GM12891 (cell line): ENCODE measurements at places on chromosomes 5 and 9.
A peak's percentile ranks its signal among the peaks of the same experiment; 100 is the strongest.

GRCh38 chr5:122653087-122654017, 121.5 kb upstream of the SNX2 start:
- DNase-seq, result no peak

DNA sequence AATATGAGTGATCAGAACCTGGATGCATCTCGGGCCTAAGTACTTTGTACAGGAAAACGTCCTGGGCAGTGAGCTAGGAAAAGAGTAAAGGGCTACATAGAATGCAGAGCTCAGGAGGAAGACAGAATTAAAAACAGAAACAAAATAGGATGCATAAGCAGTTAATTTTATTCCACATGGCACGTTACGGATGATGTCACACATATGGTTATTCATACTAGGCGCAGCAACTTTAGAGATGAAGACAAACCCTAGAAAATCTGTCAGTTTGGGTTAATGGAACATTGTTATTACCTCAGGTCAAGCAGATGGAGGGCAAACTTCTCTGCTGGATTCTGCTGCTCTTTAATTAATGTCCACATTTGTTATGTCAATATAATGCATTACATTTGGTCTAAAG, 445.4 kb downstream of the ANXA1 start:
- no peak for DNase-seq

DNA sequence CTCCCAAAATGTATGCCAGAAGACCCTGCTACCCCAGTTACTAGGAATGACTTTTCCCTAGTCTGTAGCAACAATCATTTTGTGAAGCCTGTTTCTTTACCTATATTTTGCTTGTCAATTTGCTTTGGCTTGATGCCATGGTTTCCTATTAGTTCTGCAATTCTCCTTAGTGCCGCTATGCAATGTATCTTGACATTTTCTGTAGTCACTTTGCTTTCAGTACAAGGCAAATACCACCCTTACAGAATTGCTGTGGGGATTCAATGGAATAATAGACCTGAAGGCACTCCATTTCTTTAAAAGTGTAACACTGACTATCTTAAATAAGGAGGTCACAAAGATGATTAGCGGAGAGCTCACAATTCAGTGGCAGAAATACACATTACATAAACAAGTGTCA, 291.1 kb downstream of the NR2F1-AS1 start:
- DNase-seq, result no peak

DNA sequence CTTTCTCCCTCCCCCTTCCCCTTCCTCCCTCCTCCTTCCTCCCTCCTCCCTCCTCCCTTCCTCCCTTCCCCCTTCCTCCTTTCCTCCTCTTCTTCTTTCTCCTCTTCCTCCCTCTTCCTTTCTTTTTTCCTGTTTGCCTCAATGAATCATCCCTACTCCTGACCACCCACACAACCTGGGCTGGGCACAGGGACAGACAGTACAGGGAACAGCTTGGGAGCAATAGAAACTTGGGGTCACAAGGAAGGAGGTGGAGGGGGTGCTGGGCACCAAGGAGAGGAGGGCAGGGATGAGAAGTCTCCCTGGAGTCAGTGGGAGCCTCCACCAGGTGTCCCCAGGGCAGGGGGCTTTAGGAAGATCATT, 5.0 kb downstream of the TTC16 start:
- no peak for DNase-seq

GRCh38 chr5:148788636-148789035, 37.8 kb upstream of the ADRB2 start:
- DNase-seq, result no peak

DNA sequence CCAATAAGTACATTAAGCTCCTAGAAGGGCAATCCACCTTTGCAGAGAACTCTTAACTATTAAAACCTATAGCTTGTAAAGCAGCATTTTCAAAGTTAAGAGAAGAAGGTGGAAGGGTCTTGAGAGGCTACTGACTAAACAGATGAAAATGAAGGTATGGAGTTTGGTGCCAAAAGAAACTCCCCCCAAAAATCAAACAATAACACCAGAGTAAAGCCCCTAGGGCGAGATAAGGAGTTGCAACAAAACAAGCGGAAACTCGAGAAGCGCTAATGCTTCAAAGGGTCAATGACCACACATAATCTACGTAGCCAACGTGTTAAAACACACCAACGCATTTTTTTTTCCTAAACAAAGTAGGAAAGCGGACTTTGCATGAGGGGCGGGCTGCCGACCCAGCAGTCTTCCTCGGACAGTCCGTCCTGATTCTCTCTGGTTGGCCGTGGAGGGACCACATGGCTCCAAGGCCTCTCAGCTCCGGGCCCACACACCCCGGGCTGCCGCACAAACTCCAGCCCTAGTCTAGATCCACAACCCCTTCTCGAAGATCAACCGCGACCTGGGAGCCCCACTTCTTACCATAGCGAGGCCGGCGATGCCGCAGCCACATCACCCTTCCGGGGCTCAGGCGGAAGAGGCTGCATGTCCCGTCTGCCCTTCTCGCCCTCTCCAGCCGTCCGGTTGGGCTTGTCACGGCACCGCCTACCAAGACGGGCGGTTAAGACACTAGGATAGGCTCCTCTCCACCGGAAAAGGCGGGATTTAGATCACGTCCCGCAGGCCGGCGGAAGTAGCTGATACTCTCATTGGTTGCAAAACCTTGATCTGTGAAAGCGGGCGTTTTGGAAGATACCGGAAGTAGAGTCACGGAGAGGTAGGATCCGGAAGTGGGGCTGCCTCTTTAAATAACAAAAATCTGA, at the start of the genes TMEM167A and XRCC4:
TMEM167A (minus strand) TSS at position 653 of the 920 bp plus-strand sequence; CDS start at position 582, 71 bp downstream.
XRCC4 (plus strand) TSS at position 806 of the 920 bp plus-strand sequence. CDS start 27,373 bp downstream, outside the sequence.
- DNase-seq, result peak; percentile 57

DNA sequence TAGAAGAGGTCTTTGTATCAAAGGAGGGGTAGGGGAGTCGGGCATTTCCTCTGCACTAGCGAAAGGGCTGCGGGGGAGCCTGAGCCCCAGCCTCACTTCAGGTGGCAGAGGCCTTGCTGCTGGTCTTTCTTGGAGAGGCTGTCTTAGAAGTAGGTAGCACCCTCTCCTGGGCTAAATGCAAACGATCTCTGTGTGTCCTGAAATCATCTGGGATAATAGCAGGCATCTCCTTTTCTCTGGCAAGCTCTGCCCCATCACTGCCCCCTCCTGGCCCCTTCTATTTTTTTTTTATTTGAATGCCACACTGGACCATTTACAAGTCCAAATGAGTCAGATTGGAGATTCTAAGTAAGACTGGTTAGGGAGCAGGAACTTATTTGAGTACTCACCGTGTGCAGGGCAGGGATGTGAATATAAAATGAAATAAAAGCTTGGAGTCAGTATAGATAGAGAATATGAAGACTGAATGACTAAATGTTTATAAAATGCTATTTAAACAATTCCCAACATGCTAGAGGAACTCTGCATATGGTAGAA, 137.1 kb downstream of the FGF1 start:
- peak; percentile 22 for DNase-seq

DNA sequence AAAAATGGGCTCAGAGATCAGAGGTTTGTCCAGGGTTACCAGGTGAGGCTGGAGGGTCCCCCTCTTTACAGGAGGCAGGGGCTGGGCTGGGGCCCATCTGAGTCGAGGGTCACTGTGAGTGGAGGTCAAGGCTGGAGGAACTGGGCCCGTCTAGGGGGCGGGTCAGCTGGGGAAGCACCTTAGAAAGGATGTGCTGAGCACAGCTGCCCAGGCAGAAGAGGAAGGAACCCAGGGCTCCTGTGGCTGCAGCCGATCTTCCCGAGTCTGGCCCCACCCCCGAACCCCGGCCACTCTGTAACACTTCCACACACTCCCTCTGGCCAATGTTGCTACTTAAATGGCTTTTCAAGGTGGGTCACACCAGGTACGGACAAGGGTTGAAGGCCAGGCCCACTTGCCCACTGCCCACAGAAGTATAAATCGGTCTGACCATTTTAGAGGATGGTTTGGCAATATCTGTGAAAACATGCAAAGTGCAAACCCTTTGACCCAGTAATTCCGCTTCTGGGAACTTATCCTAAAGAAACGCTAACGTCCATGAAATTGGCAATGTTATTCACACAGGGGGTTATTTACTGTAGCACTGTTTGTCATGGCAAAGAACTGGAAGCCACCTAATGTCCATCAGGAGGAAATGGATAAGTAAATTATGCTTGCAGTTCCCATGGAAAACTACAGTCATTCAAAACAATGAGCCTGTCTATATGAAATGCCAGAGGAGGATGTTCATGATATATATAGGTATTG, 30.5 kb upstream of the EEIG1 start:
- DNase-seq, result no peak

- peak; percentile 75 for DNase-seq
Measured at GRCh38 chr9:5832538-5833529, at the start of gene ERMP1. ERMP1 (minus strand) TSS chr9:5833117; CDS start chr9:5833027, 90 bp downstream.

DNA sequence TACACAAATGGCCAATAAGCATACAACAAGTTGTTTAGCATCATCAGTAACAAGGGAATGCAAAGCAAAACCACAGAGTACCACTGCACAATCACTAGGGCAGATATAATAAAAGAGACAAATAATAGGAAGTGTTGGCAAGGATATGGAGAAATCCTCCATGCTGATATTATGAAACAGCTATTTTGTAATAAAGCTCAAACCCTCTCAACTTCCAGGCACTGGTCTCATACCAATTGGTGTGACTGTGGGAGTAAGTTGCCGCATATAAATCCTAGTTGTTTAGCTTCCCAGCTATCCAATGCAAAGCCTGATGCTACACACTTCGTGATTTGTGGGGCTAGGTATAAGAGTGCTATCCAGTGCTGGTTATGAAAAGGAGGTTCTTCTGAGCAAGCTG, 88.6 kb downstream of the SMIM23 start:
- no peak for DNase-seq

- no peak for DNase-seq
Measured at GRCh38 chr9:84838879-84839278, 169.3 kb downstream of the NTRK2 start.

- DNase-seq, result no peak
Measured at GRCh38 chr9:18791074-18791473, 241.9 kb downstream of the SAXO1 start.

DNA sequence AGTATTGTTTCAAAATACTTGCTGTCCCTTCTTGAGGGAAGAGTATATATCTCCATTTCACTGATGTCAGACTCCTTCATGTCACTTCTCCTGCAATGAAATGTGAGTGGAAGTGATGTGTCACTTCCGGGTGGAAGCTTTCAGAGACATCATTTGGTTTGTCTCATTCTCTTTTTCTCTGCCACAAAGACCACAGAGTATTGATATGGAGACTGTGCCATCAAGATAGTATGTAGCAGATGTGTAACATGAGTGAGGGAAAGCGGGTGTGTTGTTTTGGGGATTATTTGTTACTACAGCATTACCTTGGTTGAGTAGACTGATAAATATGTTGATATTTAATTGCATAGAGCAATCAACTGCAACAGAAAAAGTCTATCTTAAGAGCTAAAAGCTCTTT, 169.8 kb downstream of the FBXL7 start:
- no peak for DNase-seq

DNA sequence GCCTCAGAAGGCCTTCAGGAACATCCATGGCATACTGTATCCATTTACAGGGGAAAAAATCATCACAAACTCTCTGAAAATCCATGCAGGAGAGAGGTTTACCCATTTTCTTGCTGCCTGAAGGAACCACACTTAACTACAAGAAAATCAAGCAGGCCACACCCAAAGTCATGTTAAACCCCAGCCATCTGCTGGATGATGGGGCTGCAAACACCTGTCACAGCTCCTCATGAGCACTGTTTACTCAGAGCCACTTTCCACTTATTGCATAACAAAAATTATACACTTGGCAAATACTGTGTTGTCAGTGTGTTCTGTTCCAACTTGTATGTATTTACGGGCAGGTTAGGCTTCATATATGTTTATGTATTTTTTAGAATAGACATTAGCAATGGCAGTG, 35.8 kb downstream of the PPIC start:
- DNase-seq, result no peak
